ENCODE measurements at places on chromosomes 5 and 9.

DNA sequence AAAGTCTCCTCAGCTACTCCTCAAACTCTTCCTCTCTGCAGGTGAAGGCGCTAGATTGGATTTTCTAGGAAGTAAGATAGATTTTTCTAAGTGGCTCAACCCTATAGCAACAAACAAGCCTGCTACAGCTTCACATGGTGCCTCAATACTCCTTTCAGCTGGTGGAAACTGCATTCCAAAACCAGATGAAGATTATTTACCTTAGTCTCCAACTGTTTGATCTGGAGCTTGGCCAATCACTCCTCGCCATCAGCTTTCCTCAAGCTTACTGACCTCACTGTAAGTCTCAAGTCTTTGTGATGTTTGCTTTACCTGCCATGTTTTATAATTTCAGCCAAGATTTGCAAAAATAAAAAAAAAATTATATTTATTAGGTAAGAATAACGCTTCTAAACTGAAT is 622.4 kb downstream of the CHSY3 start:
- DNase-seq: no peak

DNA sequence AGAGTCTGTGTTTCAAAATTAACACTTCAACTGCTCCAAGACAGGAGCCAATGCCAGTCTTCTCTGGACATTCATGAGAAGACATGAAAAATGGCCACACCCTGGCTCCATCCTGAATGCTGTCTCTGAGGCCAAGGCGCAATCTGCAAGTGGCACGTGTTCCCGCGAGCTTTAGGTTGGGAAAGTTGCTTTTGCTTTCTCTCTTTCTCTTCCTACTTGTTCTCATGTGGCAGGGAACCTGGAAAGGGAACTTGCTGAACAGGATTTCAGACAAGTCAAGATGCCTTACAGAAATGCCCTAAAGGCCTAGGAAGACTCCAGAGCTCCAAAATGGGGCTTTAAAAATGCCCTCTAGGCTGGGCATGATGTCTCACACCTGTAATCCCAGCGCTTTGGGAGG is 91.9 kb upstream of the OTULINL start:
- no peak for DNase-seq

GRCh38 chr5:57937501-57938173 is 455.0 kb upstream of the ACTBL2 start:
- DNase-seq: no peak

DNA sequence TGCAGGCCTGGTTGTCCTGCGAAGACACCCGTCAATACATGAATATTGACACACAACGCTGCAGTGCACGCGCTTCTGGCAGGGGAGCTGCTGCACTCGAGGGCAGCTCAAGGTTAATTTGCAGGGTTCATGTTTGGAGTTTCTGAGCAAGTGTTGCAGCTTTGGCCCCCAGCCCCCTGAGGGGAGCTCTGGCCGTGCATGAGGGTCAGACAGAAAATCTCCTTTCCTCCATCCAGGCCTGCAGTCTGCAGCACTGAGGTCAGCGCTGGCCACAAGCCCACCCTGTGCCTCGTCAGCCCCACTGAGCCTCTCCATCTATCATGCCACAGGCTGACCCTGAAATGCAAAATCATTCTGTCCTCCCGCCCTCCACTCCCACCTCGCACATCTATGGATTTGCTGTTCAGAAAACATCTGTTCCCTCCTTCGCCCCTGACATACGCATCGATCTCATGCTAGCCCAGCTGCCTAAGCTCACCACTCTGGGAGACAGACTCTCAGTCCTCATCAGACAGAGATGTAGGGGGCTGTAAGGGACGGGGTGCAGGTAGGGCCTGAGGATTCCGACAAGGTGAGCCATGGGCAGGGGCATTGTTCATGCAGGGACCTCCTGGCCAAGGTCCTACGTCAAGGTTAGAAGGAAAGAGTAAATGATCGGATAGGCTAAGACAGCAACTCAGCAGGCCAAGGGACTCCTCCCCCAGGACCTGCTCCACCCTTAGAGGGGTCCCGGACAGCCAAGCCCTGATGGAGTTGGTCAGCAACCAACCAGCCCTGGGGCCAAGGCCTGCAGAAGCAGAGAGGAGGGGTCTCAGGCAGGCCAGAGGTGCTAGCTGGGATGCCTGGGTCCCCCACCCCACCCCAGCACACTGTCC is 125.1 kb downstream of the KCNIP1 start:
- no peak for DNase-seq

DNA sequence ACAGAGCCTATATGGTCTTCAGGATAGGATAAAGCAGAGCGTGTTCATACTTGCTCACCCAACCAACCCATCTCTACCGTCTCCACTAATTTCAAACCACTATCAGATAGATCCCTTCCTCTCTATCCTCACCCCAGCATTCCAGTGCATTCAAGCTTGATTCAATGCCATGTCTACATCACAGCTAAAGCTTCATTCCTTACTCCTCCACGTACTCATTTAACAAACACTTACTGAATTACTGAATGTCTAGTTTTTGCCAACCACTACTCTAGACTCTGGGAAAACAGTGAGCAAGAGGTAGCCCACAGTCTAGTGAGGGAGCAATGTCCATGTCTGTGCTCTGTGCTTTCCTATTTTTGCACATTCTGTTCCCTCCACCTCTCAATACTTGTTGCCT is 163.5 kb upstream of the MSX2 start:
- DNase-seq: no peak

DNA sequence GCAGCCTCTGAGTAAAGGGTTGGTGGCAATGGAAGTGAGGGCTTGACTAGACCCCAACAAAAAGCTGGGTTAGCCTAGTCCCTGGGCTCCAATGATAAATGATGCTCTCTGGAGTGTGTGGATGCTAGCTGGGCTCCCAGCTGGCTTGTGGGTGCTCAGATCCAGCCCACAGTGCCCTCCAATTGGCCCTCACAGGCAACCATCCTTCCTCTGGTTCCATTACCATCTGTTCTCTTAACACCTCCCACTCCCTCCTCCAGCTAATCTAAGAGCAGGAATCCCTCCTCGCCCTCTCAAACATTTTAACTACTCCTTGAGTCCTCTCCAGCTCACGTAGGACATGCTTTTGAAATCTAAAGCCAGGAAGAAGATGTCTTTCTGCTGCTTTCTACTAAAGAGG is 25.2 kb upstream of the FRMD3 start:
- DNase-seq: no peak

DNA sequence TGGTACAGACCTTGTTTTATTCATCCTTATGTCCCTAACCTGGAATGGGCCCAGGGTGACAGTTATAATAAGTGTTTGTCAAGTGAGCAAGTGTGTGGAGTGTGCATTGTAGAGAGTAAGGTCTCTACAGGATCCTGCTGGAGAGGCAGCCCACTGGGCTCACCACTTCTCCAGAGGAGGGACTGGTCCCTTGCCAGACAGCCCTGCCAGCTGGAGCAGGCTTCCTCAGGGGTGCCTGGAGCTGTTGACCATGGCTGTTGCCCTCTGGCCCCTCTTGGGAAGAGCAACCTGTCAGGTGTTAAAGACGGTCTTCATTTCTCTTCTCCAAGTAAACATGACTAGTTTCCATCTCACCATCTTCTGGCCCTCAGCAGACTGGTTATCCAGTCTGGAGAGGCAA is 20.0 kb downstream of the IRF1 start:
- no peak for DNase-seq

- no peak for DNase-seq
Observed at GRCh38 chr5:39273314-39273954, 54.1 kb upstream of the FYB1 start.

- DNase-seq: no peak
Observed at GRCh38 chr5:56055859-56056258, 61.1 kb upstream of the IL6ST start.

GRCh38 chr5:64864171-64864570 is 95.4 kb downstream of the CWC27 start:
- DNase-seq: no peak

DNA sequence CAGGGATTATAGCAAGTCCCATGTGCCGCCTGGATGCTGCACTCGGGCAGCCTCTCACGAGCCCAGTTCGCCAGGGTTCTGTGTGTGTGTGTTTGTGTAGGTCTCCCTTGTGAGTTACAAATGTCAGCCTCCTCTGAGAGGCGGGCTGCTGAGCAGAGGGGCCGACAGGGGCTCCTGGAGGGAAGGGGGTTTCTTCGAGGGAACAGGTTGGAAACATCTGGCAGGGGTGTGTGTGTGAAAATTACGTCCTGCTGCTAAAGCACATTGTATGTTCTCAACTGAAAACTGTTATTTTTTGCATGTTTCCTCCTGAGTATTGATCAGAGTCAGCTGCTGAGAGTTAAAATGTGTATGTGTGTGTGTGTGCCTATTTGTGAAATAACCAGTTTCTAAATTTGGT is 9.7 kb downstream of the GALNT10 start:
- DNase-seq: no peak

- DNase-seq: no peak
Observed at GRCh38 chr5:2912741-2913140, 161.3 kb upstream of the IRX2 start.

DNA sequence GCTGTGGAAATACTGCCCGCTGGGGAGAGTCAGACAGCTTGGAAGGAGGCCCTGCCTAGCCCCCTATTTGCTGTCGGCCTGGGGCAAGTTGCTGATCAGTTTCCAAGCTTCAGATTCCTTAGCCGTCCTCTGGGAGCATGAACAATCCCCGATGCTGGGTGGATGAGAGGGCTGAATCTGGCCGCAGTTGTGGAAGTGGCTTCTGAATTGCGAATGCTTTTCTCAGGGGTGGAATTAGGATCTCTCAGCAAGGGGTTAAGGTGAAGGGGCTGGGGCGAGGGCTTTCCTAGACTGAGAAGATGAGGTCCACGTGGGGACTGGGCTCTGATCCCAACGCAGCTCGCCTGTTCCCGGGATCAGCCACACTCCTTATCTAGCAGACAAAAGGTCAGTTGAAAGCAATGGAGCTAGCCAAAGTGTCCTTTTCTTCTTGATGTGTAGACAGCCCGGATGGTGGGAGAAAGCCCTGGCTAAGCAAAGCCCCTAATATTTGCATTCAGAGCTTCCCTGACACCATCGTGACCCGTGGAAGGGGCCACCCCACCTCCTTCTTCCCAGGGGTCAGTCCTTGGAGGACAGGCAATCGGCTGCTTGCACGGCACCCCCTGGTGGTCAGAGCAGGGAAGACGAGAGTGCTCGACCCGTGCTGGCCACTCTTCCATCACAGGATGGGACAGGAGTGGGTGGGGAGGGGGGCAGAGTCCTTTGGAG is 54.9 kb downstream of the COL15A1 start:
- DNase-seq: peak; percentile 43

DNA sequence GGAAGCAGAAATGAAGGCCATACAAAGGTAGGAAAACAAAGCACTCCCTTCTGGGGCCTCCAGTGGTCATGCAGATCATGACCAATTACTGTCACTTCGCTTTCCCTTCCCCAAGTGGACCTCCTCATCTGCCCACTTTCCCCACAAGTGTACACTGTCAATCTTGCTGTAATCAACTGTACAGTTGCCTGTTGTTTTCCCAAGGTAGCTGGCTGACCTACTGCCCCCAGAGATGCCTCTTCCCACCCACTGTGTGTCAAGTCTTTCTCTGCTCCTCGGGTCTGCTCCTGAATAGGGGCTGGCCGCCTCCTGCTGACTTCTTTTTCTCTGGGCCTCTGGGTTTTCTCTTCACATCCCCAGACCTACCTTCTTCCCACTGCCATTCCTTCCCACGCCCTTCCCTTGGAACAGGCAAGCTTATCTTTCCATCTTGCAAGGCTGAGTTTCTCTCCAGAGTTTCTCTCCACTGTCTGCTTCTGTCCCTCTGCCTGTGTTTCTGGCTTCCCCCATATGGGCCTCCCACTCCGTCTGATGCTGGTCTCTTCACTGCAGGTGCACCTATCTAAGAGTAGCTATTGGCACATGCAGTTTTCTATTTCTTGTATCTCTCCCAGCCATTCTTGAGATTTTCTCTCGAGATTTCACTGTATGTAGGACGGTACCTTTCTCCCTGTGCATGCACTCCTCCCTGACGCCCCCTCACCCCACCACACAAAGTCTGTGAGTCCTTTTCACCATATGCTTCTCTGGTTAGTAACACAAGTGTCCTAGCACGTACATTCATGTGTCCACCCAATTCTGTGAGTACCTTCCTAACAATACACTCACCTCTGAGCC is 2.4 kb downstream of the ELL2 start:
- DNase-seq: no peak

GRCh38 chr9:17799369-17799768 is 220.5 kb downstream of the SH3GL2 start:
- no peak for DNase-seq

GRCh38 chr9:137136261-137136880 is 2.6 kb upstream of the GRIN1 start:
- no peak for DNase-seq

DNA sequence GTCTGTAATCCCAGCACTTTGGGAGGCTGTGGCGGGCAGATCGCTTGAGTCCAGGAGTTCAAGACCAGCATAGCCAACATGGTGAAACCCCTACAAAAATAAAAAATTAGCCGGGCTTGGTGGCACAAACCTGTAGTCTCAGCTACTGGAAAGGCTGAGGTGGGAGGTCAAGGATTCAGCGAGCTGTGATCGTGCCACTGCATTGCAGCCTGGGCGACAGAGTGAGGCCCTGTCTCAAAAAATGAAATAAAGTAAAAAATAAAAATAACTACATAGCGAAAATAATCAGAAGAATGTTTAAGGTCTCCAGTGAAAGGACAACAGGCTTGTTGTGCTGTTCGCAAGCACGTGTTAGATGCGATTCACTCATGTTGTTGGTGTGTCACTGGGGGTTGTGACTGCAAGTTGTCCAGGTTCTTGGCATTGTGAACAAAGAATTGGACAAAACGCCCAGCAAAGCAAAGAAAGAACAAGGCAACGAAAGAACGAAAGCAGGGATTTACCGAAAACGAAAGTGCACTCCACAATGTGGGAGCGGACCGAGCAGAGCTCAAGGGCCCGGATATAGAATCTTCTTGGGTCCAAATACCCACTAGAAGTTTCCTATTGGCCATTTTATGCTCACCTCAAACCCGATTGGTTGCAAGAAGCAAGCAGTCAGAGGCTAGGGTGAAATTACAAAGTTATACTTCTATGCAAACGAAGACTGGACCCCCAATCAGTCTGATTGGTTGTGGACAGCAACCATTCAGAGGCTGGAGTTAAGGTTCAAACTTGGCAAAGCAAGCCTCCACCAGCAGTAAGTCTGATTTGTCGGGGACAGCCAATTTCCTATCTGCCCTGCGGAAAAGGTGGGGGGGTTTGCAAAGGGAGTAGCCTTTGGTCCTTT is 844 bp upstream of the MCCC2 start:
- no peak for DNase-seq

GRCh38 chr9:131394464-131395156 is 724 bp downstream of the PRRC2B start:
- DNase-seq: no peak

- DNase-seq: no peak
Observed at GRCh38 chr5:167096816-167097215, 1194.6 kb upstream of the WWC1 start.

DNA sequence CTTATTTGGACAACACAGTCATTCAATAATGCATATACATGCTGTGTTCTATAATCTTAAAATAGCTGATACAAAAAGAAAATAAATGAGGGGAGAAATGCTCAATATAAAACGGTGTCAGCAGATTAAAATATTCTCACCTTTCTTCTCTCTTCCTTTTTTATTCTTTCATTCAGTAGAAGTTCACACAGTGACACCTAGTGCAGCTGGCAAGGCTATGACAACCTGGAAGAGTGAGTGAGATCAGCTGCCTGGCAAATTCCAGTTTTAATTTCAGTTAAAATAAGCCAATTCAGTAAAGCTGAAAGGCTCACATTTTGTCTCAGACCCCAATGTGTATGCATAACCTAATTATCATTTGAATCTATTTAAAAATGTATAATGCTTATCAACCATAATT is 150.3 kb downstream of the RASEF start:
- DNase-seq: no peak
